Hypothalamus (tissue), 51 donors: ENCODE measurements at places on chromosomes 16 and 17.

DNA sequence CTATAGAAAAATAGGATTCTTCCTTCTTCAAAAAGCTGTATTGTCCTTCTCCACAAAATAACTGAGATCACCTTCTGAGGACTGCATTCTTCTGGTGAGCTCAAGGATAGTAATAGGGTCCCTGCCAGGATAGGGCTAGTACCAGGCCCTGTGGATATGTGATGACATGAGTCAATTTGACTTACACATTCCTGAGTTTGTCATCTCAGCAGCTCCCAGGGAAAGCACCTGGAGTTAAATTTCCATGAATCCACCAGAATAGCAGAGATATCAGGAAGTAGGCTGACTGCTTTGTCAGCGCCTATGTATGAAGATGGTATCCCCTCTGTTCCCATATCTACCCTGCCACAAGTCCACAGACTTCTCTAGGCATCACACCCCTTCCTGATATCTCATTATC, 225.8 kb downstream of the PMP22 start:
- DNase-seq, result no peak

DNA sequence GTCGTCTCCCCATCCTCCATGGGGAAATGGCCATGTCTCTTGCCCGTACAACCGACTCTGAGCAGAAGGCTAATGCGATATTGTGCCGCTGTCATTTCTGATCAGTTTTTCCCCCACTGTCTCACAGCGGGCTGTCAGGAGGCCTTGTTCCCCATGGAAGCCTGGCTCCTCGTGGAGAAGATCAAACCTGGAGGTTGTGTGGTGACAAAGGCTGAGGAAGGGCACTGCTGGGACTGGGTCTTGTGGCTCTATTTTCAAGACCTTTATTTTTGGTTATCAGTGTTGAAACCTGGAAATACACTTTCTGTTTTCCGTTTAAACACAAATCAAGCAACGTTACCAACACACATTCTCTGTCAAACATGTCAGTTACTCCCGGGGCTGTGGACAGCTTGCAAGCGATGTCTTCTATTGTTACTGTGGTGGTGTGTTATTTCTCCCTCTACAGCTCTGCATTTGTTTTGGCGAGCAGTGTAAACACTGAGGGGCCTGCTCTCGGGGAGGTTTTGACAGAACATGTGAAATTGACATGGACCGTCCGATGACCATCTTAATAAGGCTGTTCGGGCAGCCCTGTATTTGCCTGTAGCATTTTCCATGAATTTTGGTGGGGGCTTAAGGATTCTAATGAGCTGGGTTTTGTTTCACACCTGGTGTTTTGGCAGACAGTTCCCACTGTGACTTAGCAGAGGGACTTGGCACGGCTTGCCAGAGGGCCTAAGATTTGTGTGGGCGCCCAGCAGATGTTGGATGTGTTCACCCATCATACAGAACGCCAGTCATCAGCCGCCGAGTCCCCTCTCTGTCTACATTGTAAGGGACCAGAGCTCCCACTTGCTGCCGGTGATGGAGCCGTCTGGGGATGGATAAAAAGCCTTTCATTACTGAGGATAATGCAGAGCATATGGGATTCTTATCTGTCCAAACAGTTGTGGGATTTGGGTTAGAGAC, 12.5 kb downstream of the RBFOX1 start:
- DNase-seq, result no peak

DNA sequence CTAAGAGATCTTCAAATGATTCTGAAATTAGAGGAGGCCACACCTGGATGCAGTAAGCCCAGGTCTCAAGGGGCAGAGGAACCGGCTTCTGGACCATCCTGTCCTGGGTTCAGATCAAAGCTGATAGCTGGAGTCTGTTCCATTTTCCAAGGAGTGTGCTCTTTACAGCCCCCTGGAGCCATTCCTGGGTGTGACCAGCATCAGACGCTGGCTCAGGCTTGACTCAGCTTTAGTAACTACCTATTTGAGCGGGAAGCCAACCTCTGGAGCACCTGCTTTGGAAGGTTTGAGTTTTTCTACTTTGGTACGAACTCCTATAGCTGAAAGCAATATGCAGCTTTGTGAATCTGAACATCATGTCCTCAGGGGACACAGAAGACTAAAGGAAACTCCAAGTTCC, 12.9 kb upstream of the BBS2 start:
- no peak for DNase-seq

DNA sequence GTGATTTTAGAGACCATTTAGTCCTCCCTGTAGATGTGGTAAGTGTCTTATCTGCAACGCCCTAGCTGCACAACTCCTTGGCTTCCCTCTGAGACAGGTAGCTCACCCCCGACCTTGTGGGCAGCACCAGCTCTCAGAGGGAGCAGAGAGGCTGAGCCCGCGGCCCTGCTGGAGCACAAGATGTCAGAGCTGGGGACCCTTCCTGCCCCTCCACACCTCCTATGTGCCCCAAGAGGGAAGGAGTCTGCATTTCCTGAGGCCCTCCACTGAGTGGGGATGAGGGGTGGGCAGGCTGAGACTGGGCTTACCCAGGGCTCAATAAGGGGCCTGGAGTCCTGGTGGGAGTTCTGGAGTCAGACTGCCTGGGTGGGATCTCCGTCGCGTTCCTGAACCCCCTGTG, 12.2 kb upstream of the ADGRG1 start:
- DNase-seq, result no peak

GRCh38 chr17:18074566-18075272, 13.0 kb upstream of the DRG2 start:
- no peak for DNase-seq

DNA sequence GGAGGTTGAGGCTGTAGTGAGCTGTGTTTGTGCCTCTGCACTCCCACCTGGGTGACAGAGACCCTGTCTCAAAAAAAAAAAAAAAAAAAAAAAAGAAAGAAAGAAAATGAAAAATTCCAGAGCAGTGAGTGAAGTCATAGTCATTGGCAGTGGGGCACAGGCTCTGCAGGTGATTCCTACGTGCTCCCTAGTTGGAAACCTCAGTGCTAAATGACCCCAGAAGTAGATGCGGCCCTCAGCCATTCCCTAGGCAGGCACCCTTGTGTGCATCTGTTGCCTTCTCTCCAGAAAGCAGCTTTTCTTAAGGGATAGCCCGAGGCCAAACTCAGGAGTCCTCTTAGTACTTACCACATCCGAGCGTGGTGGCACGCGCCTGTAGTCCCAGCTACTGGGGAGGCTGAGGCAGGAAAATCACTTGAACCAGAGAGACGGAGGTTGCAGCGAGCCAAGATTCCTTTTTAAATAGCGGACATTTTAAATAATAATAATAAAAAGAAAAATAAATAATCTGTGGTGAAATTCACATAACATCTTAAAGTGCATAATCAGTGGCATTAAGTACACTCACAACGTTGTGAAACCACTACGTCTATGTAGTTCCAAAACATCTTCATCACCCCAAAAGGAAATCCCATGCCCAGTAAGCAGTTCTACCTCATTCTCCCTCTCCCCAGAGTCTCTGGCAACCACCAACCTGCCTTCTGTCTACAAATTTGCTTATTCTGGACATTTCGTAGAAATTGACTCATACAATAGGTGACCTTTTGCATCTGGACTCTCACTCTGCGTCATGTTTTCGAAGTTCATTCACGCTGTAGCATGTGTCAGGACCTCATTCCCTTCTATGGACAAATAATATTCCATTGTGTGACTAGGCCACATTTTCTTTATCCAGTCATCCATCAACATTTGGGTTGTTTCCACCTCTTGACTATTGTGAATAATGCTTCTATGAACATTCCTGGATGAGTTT, 12.5 kb upstream of the SPHK1 start:
- no peak for DNase-seq

GRCh38 chr17:8062807-8063483, 24.1 kb downstream of the ALOX15B start:
- no peak for DNase-seq

DNA sequence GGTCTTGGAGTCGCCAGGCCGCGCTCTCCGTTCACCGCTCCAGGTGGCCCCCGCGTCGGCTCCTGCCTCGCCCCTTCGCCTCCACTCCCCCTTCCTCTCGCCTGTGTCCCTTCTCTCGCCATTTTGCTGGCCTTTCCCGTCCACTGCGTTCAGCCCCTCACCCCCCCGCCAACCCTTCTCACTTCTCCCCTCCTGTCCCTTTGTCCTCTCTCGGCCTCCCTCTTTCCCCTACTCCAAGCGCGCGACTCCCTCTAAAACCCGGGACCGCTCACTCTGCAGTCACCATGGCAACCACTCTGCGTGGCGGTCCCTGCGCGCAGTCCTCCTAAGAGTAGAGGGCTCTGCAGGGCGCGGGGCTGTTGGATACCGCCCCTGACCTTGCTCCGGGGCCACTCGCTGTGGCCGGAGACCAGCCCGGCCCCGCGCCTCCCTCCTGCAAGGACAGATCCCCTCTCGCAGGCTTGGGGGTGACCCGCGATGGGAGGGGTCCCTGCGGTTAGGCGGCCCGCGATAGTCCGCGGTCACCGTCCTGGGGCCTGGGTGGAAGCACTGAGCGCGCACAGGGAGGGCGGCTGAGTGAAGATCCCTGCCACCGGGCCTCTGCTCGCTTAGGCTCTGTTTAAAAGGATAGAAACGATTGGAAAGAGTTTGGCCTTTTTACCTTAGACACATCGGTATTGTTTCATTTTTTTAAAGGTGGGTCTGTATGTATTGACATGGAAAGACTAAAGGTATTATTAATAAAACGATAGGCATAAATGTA, 454 bp downstream of the CCDC40 start:
- DNase-seq, result no peak

DNA sequence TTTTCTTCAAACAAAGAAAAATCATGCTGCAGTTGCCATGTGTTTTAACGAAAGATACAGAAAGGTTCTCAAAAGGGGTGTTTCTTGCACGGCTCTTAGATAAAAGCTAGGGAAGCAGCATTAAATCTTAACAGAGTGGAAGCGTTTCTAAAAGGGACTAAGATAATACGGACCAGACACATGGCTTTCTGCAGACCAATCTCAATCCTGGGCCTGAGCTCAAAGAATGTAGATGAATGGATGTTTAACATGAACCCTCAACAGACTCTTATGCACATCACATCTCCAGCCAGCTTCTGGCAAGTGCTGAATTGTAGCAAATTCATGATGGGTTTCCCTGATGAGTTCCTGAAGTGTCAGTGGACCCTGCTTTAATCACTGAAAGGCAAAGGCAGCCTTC, 80.2 kb upstream of the COX10 start:
- DNase-seq, result no peak

DNA sequence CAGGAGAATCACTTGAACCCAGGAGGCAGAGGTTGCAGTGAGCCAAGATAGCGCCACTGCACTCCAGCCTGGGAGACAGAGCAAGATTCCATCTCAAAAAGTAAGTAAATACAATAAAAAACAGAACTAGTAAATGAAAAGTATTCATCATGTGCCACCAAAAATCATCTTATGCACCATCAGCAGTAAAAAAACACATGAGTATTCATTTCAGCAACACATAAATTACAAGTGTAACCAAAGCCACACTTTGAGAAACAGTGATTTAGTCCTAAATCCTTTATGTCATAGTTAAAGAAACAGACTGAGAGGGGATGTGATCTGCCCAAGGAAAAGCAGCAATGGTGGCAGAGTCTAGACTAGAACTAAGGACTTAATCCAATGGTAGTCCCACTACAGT, 13.0 kb downstream of the DCUN1D3 start:
- no peak for DNase-seq

GRCh38 chr16:57091975-57092785, at the start of gene CPNE2:
CPNE2 (plus strand) TSS chr16:57092583; CDS start chr16:57110743, 18,160 bp downstream.
- DNase-seq, result peak; percentile 82

GRCh38 chr16:3474136-3474779, 21.0 kb downstream of the C16orf90 start:
- DNase-seq, result no peak

DNA sequence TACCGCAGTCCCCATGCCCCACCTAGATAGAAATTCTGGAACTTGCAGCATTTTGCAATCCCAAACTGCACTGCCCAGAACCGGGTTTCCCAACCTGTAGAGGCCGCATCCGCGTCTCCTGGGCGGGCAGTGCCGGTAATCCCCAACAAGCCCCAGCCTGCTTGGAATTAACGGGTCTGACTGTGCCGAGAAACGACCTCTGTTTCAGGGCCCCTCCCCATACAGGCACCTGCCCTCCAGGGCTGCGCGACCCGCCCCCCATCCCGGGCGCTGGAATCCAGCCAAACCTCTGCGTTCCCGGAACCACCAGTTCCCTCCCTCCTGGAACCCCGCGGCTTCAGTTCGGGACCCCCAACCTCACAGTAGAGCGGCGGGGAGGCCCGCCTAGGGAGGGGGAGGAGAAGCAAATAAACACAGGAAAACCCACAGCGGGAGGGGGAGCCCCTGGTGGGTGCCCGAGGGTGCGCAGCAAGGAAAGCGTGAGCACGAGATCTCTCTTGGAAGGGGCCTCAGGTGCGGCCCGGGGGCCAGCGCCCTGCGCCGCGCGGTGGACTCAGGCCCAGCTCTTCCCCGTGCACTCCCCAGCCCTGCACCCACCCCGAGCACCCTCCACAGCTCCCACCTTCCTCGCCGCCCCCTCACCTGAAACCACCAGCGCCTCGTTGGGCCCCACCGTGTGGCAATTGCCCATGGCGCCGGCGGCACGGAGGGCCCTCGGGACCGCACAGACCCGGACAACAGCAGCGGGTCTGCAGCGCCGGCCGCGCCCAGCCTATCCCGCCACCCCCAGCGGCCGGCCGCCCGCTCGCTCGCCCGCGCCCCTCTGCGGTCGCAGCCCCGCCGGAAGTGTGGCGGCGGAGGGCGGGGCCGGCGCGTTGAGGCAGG, at the start of gene FLOT2:
Gene FLOT2 (minus strand): TSS at position 850 of the 885 bp plus-strand sequence. CDS start 159 bp downstream, at position 691.
- DNase-seq, result peak; percentile 59

GRCh38 chr16:19131825-19132218, 18.1 kb downstream of the ITPRIPL2 start:
- no peak for DNase-seq

GRCh38 chr17:77451245-77451893, 310.6 kb downstream of the SEC14L1 start:
- DNase-seq, result peak; percentile 90

GRCh38 chr17:71613996-71614395, 506.8 kb upstream of the SOX9 start:
- DNase-seq, result no peak

GRCh38 chr16:20306401-20306800, 20.9 kb downstream of the GP2 start:
- DNase-seq, result no peak

DNA sequence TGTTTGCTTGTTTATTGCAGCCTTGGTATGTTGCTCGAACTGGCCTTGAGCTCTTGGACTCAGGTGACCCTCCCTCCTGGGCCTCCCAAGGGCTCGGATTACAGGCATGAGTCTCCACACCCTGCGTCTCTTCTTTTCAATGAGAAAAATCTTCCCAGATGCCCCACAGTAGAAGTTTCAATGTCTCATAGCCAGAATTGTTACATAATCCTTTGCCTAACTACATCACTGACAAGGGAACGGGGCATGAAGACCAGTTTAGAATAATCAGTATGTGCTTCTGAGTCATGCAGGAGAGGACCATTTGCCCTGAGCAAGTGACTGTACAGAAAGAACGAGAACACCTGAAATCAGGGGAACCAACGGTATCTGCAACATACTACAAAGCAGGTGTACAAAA, 61.9 kb upstream of the RBBP6 start:
- DNase-seq, result no peak

- DNase-seq, result no peak
These were observed 32.9 kb downstream of the WDR45B start for GRCh38 chr17:82615084-82616020.

GRCh38 chr17:8051831-8052230, 13.0 kb downstream of the ALOX15B start:
- no peak for DNase-seq

GRCh38 chr17:45149669-45150664, 1.7 kb downstream of the HEXIM1 start:
- DNase-seq, result peak; percentile 47

- DNase-seq, result no peak
These were observed 7.5 kb downstream of the HID1 start for GRCh38 chr17:74964988-74965622.
